ENCODE measurements at places on chromosomes 12 and 14.

- DNase-seq: no peak
Measured at GRCh38 chr14:72909163-72909562, 15.3 kb upstream of the DPF3 start.

GRCh38 chr14:20692116-20692751, 3.7 kb downstream of the ANG start:
- no peak for DNase-seq

DNA sequence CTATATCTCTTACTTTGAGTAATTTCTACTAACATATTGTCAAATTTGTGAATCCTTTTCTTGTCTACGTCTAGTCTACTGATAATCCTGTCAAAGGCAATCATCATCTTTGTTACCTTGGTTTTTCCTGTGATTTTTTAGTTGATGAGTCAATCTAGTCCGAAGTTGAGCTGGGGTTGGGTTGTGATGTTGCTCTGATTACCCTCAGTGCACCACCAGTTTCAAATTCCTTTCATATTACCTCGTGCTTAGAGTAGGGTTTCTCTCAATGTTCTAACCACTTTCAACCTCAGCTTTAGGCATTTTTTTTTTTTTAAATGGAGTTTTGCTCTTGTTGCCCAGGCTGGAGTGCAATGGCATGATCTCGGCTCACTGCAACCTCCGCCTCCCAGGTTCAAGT, 186.8 kb downstream of the BTG1 start:
- no peak for DNase-seq

- DNase-seq: no peak
Measured at GRCh38 chr14:80587096-80587724, 354.3 kb downstream of the CEP128 start.

DNA sequence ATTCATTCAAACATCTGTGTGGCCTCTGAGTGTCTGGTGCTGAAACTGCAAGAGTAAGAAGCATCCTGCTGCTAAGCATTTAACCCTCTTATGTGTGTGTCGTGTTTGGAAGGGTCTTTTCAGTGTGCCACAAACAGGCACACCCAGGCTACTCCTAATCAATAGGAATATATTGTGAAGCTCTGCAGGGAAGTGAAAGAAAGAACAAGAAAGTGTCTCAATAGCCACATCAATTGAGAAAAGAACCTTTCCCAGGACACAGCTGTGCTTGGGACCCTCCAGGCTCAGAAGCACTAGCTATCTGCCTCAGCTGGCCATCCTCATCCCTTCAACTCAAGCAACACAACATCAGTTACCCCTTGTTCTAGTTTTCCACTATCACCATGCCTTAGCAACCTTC, 13.4 kb upstream of the KRAS start:
- DNase-seq: no peak

DNA sequence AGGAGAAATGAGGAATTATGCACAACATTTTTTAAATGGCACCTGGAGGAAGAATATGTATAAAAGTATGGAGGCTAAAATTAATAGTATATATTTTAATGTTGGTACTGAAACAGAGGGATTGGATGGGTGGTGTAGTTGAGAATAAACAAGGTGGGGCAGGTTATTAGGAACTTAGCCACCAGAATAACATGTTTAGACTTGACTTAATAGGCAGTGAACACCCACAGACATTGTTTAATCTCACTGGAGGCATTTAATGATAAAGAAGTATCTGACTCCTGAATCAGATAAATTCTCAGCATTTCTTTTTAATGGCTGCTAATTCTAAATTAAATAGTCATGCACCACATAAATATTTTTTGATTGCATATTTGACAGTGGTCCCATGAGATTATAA, 139.7 kb downstream of the CNTN1 start:
- DNase-seq: no peak

DNA sequence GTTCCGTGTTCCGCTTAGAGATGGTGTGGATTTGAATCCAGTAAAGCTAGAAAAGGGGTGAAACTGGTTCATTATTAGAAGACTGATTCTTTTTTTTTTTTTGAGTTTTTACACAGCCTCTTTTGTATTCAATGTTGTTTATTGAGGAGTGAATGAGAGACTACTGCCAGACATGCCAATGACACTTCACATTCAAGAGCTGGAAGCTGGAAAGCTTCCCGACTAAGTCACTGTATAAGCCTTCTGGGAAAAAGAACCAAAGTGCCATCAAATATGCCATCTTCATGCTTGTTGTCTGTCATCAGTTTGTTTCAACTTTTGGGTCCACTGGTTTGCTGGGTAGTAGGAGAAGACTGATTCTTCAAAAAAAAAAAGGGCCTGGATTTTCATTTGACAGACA, 164.8 kb downstream of the ATP23 start:
- DNase-seq: no peak

DNA sequence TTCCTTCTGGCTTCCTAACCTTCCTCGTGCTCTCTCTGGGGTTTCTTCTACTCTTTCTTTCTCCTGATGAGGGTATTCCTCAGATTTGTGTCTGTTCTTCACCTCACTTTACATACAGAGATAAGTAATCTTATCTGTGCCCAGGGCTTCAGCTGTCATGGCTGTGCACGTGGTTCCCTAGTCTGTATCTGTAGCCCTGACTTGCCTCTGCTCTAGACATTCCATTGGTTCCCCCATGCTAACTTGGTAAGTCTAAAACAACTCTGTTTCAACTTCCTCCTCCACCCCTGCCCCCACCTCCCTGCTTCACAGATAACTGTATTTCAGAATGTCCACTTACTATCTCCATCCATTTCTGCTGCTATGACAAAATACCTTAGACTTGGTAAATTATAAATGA, 10.8 kb downstream of the DIP2B start:
- no peak for DNase-seq

DNA sequence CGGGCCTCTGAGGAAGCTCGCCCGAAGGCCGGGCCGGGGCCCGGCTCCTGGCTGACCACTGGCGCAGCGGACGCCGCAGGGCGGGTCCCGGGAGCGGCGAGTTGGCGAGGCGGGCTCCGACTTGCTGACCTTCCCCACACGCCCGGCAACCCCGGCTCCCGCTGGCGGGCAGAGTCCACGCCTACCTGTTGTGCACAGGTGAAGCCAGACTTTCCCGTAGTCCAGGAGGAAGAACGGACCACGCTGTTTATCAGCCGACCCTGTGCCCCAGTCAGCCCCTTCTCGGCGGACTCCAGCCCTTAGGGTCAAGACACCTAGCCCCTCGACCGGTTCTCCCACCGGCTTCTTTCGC, 407 bp downstream of the HEATR5A start:
- peak; percentile 29 for DNase-seq

- DNase-seq: no peak
Measured at GRCh38 chr12:91523831-91524230, 341.2 kb upstream of the DCN start.

DNA sequence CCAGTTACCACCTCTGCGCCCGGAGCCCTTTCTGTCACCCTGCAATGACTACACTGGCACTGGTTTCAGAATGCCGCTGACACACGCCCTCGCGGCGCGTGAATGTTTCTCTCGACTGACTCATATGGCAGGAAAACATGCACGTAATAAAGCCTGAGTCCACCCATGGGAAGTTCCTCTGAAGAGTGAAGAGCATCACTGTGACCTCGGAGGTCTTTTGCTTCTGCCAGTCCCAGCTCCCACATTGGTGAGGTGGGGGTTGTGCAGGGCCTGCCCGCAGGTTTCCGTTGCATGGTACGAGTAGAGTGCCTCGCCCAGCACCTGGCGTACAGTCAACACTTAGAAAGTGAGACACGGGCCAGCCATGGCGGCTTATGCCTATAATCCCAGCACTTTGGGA, 11.1 kb upstream of the SLC6A12 start:
- DNase-seq: no peak

- no peak for DNase-seq
Measured at GRCh38 chr14:66496188-66496807, 10.1 kb downstream of the CCDC196 start.

GRCh38 chr14:56585461-56586084, 6.0 kb downstream of the TMEM260 start:
- no peak for DNase-seq

DNA sequence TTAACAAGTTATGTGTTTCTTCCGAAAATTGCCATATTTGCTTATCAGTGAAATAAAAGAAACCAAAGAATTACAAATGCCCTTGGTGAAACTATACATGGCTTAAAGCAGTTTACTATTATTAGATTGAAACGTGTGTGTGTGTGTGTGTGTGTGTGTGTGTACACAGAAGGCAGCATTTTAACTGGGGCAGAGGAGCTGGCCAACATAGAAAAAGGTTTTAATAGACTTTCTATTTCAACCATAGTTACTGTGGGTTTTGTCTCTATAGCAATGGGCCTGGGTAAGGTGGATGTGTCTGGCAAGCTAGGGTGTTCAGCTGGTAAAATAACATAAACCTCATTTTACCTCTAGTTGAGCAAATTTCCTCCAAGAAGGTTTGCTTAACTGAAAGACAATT, 6.5 kb downstream of the PRICKLE1 start:
- DNase-seq: no peak

- DNase-seq: no peak
Measured at GRCh38 chr14:90742252-90742651, 74.0 kb downstream of the TTC7B start.

DNA sequence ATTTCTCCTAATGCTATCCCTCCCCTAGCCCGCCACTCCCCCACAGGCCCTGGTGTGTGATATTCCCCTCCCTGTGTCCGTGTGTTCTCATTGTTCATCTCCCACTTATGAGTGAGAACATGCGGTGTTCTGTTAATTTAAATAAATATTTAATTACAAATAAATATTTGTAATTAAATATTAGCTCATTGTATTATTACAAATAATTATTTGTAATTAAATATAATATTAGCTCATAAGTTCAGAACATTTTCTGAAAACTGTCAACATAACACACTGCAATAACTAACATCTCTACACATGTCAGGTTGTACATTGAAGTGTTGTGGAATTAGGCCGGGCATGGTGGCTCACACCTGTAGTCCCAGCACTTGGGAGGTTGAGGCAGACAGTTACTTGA, 5.4 kb downstream of the RAB3IP start:
- DNase-seq: no peak

DNA sequence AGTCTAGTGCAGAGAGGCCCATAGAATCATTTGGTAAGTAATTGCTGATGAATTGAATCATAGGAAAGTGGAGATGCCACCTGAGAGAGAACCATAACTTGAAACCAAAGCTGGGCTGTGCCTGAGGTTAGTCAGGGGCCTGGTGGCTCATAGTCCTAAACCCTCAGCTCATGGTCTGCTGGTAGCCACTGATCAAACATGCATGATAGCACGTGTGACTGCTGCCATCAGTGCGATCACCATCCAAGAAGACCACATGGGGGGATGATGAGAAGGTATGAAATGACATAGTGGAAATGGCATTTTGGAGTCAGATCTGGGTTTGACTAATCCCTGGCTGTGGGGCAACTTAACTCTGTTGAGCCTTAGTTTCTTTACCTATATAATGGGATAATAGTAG, 190.5 kb downstream of the CACNA1C start:
- DNase-seq: no peak

- DNase-seq: no peak
Measured at GRCh38 chr14:34003691-34004090, 52.8 kb upstream of the EGLN3 start.
